ENCODE measurements at places on chromosomes 7 and 10.

- DNase-seq, result no peak
Measured at GRCh38 chr10:91700273-91700672, 67.4 kb upstream of the PPP1R3C start.

DNA sequence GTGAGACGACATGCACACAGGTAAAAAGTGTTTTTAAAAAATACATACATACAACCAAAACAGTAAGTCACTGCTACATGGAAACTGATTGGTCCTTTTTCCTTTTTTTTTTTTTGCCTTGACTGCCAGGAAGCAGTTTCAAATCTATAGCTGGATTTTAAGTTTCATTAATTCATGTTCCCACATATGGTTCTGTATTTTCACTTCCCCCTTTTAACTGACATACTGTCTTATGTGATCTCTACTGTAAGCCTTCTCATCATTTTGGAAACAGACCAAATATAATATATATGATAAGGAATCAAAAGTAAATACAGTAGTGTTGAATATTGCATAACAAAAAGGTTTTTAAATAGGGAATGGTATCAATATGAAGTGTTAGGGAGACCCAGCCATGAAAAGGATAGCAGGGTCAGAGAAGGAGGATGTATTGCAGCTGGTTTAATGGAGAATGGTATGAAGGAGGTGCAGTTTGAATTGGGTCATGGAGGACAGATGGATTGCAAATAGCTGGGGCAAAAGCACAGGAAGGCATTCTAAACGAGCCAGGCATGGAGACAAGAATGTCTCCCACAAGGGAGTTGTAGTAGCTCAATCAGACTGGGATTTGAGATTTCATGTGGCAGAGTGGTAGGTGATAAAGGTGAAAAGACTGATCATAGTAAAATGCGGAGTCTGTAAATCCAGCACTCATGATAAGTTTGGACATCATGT, 5.4 kb downstream of the CAV1 start:
- no peak for DNase-seq

- DNase-seq, result no peak
Measured at GRCh38 chr10:99598781-99599509, 21.3 kb downstream of the SLC25A28 start.

- DNase-seq, result no peak
Measured at GRCh38 chr10:122510326-122510725, 49.0 kb downstream of the HTRA1 start.

- no peak for DNase-seq
Measured at GRCh38 chr10:110969183-110969582, 49.8 kb downstream of the SHOC2 start.

- peak; percentile 36 for DNase-seq
Measured at GRCh38 chr7:36967387-36967786, 243.1 kb upstream of the AOAH start.

DNA sequence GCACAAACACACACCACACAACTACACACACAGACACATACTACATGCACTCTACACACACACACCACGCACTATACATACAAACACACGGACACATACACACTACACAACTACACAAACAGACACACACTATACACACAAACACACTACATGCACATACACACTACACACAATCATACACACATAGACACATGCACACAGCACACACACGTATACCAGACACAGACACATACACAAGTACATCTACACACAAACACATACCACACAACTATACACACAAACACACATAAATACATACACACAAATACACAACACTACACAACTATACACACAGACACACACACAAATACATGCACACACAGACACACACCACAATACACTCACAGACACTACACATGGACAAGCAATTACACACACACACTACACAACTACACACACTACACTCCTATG, 4.6 kb downstream of the GPR15LG start:
- DNase-seq, result no peak

DNA sequence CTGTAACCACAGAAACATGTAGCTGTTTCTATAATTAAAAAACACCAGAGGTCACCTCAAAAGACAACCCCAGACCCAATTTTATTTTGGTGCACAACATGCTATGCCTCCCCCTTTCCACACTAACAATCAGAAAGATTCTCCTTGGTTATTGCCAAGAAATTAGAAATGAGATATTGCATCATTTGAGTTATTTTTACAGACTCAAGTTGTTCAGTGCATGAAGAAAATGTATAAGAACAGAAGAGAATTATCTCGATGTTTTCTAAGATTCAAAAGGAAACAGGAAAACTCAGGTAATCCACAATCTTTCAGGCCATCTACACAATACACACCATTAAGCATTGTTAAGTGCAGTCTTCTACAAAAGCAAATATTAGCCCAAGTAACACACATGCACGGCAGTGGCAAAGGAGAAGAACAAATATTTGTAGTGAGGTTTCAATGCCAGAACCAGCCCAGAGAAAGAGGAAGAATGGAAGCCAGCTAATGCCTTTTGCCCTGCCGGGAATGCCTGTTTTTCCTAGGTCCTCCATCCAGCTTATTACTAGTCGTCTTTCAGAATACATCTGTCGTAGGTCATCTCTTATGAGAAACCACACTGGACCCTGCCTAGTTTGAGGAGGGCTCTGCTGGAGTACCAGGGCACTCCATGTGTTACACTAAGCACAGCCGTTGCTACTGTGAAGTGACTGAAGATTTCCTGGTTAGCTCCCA, 67.6 kb upstream of the C1GALT1 start:
- DNase-seq, result no peak

DNA sequence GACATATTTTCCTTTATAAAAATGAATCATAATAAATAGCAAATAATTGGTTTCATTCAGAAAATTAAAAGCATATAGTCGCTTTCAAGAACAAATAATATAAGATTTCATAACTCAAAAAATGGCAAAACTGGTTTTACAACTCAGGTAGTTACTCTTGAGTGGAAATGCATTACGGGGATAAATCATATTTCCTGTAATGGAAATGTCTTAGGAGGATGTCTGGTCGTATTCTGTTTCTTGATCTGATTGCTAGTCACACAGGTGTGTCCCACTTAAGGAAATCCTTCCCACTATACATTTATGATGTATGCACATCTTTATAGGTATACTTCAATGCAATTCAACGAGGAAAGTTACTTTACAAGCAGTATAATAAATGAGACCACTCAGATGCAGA, 20.7 kb downstream of the NRAP start:
- DNase-seq, result no peak

- DNase-seq, result no peak
Measured at GRCh38 chr10:127194111-127194510, 2.3 kb downstream of the INSYN2A start.

- DNase-seq, result no peak
Measured at GRCh38 chr7:99028261-99028973, 115.5 kb downstream of the SMURF1 start.

GRCh38 chr7:42183547-42183946, 53.5 kb downstream of the GLI3 start:
- no peak for DNase-seq

GRCh38 chr10:53536322-53536721, 763.7 kb upstream of the MBL2 start:
- DNase-seq, result no peak

DNA sequence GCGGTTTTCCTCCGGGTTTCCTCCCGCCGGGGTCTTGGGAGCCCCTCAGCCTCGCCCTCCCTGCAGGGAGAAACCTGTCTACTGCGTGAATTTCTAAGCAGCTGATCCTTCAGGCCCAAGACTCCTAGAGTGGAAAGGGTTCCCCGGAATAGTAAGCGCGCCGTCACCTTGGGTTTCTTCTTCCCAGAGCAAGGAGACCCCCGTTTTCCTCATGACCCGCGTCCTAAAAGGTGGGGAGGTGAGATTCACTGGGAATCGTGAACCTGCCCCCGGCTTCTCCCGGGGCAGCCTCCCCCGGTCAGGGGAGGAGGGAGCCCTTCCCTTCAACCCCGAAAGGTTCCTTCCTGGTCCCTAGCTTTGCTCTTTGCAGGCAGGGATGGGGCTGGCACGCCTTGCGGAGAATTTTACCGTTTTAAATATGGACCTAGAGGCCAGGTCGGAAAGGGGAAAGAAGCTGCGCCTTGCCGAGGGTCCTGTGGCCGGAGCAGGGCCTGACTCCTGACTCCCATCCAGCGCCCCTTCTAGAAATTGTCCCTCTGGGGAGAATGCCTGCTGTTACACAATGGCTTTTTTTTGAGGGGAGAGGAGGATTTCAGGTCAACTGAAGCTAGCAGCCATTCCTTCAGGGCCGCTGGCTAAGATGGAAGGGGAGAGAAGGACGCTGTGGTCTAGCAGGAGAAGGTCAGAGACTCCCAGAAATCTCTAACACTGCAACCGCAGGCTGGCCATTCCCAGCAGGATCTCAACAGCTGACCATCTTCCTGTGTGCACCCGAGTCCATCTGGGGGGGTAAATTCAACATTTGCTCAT, 11.6 kb upstream of the MNX1 start:
- no peak for DNase-seq

GRCh38 chr10:69332278-69333010, 54.1 kb downstream of the HK1 start:
- DNase-seq, result no peak

- DNase-seq, result no peak
Measured at GRCh38 chr10:104631946-104632345, 9.1 kb upstream of the SORCS3 start.

DNA sequence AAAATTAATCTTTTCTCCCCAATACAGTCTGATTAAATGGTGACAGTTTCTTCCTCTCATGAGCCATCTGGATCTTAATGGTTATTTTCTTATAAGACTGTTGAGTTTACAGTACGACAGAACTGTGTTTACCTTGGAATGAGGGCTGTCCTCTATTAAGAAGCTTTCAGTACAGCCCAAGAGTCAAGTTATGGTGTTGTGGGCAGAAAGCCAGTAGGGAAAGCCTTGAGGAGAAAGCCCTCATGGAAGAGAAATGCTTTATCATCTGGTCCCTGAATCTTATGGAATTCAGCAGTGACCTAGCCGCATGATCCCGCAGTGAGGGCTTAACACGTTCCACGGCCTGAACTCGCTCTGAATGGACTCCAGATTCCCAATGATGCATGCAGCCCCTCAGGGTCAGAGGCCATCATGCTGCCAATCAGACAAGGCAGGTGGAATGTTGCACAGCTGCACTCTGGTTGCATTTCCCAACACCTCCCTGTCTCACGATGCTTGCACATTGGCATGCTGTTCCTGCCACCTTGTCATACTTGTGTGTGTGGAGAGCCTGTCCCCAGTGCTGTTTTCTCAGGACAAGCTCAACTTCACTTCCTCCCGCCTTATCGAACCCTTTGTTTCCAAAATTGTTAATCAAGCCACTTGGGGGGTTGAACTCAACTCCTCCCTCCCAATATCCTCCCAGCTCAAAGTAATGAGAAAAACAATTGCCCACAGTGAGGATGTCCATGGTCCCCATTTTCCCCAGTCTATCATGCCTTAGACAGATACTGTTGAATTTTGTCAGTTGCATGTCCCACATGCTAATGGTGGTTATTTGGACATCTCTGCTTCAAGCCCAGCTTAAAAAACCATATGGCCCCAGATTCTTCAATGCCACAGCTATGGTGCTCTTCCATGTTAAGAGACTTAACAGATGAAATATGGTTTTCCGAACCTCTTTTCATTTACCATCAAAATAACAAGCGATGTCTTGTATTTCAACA, 211.1 kb upstream of the TCF7L2 start:
- no peak for DNase-seq

- DNase-seq, result no peak
Measured at GRCh38 chr10:115774721-115775120, 498.3 kb downstream of the GFRA1 start.

DNA sequence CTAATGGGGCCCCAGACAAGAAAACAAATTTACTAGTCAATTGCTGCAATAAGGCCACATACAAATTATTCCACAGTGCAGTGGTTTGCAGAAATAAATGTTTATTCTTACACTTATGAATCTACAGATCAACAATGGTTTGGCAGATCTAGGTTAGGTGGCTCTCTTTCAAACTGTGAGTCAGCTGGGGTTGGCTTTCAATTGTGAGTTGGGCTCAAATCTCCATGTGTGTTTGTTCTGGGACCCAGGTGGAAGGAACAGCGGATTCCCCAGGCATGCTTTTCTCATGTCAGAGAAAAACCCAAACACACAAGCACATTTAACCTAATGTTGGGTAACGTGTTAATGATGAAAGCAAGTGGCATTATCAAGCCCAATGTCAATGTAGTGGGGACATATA, 25.6 kb upstream of the CELF2 start:
- DNase-seq, result no peak

DNA sequence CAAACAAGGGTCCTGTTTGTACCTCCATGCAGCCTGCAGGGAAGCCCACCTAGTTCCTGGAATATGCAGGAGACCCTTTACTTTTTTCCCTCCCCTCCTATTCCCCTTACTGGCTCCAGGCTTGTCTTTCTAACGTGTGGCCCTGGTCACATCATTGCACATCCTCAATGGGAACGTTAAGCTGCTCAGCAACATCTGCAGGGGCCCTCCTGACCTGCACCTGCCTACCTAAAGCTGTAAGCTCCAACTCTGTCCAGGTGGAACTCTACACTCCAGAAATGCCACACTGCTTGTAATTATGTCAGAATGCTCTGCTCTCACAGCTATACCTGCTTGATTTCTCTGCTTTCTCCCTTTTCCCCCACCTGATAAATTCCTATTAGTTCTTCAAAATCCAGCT, 72.1 kb downstream of the ARMC3 start:
- no peak for DNase-seq

GRCh38 chr10:43691485-43691884, 42.8 kb upstream of the ZNF32 start:
- no peak for DNase-seq

- DNase-seq, result no peak
Measured at GRCh38 chr10:120007261-120007660, 114.7 kb downstream of the SEC23IP start.

GRCh38 chr7:138665669-138666140, 35.5 kb downstream of the SVOPL start:
- no peak for DNase-seq

GRCh38 chr7:111329367-111330234, 232.7 kb downstream of the IMMP2L start:
- no peak for DNase-seq

DNA sequence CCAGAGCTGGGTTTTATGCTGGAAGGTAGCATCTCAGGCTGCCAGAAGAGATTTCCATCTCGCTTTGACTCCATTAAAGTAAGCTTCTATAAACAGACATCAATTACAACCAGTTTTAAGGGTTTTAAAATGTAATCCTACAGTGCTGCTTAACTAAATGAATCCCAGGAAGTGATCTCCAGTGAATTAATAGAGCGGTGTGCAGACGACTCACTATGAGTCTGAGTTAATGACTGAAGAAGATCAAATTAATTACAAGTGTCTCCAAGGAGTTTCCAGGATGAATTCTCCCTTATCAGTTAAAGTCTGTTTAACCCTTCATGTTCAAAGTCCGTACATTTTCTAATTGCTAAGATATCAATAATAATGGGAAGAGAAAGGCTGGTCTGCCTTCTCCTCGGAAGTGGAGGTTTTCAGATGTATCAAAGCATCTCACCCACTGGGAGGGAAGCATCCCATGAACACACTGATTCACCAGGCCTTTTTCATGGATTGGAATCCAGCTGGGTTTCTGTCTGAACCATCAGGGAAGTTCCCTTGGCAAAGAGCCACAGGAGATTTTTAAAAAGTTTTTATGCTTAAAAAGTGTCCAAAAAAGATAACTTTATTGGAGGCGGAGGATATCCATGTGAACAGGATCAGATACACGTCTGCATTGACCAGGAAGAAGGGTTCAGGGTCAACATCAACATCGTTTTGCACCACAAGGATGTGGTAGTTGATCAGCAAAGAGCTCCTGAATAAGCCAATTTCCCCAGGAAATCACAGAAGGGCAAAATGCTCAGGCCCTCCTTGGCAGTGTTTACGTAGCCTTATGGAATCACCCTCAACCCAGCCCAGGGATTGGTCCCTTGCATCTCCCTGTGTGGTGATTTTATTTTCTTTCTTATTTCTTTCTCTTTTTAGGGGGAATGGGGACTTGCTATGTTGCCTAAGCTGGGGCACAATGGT, 288.2 kb downstream of the POU6F2 start:
- no peak for DNase-seq
